ENCODE measurements at places on chromosomes 3 and 15. TPM values are rescaled to one million over a fixed set of nuclear protein-coding genes. Genes with fewer than 3 reads are reported as not detected.

- DNase-seq: no peak
- no peaks in the 10 kb centered on the region for H3K36me3 ChIP-seq
- no peak overlapping the region for H3K4me3 ChIP-seq
- H3K27ac ChIP-seq: no peak overlapping the region
- no peaks in the 10 kb centered on the region for H3K4me1 ChIP-seq
Measured at GRCh38 chr3:154801729-154802128, 278.4 kb upstream of the MME start.

- no peak for DNase-seq
- H3K27me3 ChIP-seq: no peaks in the 10 kb centered on the region
- H3K4me3 ChIP-seq: no peak overlapping the region
- H3K36me3 ChIP-seq: peaks cover 39% of the 10 kb centered on the region
- no peak overlapping the region for H3K27ac ChIP-seq
Measured at GRCh38 chr15:100650685-100651084, 48.3 kb downstream of the ASB7 start.

GRCh38 chr3:23874359-23875112 lies 42.3 kb downstream of the NKIRAS1 start:
- no peaks in the 10 kb centered on the region for H3K27me3 ChIP-seq
- peaks cover 11% of the 10 kb centered on the region for H3K36me3 ChIP-seq
- H3K4me3 ChIP-seq: no peak overlapping the region
- peaks cover 37% of the 10 kb centered on the region for H3K4me1 ChIP-seq
- no peak for DNase-seq

- DNase-seq: no peak
- no peak overlapping the region for H3K4me3 ChIP-seq
- H3K36me3 ChIP-seq: no peaks in the 10 kb centered on the region
- H3K27ac ChIP-seq: no peak overlapping the region
- H3K27me3 ChIP-seq: no peaks in the 10 kb centered on the region
Measured at GRCh38 chr3:59798372-59799086, 748.7 kb upstream of the CFAP20DC start.

- H3K27ac ChIP-seq: peak overlapping the region; percentile 59
- no peak for DNase-seq
- H3K4me3 ChIP-seq: no peak overlapping the region
- no peaks in the 10 kb centered on the region for H3K27me3 ChIP-seq
- H3K36me3 ChIP-seq: no peaks in the 10 kb centered on the region
Measured at GRCh38 chr15:31235311-31236183, 91.1 kb upstream of the KLF13 start.

- H3K36me3 ChIP-seq: peaks cover 6% of the 10 kb centered on the region
- no peaks in the 10 kb centered on the region for H3K27me3 ChIP-seq
- no peak overlapping the region for H3K4me3 ChIP-seq
Measured at GRCh38 chr3:143849854-143850549, 1.7 kb upstream of the SLC9A9 start.

- no peak overlapping the region for H3K27ac ChIP-seq
- H3K27me3 ChIP-seq: peaks cover 15% of the 10 kb centered on the region
- H3K4me1 ChIP-seq: no peaks in the 10 kb centered on the region
- H3K36me3 ChIP-seq: no peaks in the 10 kb centered on the region
- no peak overlapping the region for H3K4me3 ChIP-seq
Measured at GRCh38 chr15:48861813-48862431, 16.0 kb upstream of the EID1 start.

DNA sequence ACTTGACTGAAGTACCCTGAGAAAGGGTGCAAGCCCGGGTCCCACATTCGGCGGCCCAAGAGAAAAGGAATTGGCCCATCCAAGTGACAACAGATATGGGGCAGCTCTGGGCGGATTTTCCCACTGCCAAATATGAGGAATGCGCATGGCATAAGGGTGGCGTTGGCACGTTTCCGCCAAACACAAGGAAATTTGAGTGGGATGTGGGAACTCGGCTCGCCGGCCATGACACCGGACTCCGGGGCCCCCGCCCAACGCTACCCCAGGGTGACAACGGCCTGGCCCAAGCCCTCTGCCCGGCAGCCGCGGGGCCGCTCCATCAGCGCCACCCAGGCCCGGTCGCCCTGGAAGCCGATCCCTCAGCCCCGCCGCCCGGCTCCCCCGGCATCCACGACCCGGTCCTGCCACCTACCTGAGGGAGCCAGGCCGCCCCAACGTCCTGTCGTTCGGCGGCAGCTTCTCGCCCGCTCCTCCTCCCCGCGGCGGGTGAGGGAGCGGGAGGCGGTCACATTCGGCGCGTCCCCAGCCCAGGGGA lies 449 bp downstream of the RAF1 start:
- peak overlapping the region; percentile 98 for H3K4me3 ChIP-seq
- peaks cover 42% of the 10 kb centered on the region for H3K4me1 ChIP-seq
- peaks cover 18% of the 10 kb centered on the region for H3K36me3 ChIP-seq
- H3K27ac ChIP-seq: peak overlapping the region; percentile 98
- H3K27me3 ChIP-seq: no peaks in the 10 kb centered on the region

DNA sequence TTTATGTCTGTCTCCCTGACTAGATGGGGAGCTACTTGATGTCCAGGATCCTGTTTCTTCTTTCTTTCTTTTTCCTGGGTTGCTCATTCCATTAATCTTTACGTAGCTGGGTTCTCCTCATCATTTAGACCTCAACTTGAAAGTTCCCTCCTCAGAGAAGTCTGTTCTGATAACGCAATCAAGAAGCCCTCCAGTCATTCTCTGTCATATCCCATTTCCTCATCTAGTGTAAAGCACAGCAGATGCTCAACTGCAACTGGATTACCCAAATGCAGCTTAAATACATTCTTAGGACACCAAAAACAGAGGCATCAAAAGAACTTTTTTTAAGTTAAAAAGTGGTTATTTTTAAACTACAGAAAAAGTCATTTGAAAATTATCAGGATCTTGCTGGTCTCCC lies 51.7 kb upstream of the ST3GAL6 start:
- H3K27me3 ChIP-seq: no peaks in the 10 kb centered on the region
- no peaks in the 10 kb centered on the region for H3K36me3 ChIP-seq
- no peak for DNase-seq
- no peak overlapping the region for H3K4me3 ChIP-seq
- no peaks in the 10 kb centered on the region for H3K4me1 ChIP-seq

- no peak overlapping the region for H3K27ac ChIP-seq
- no peaks in the 10 kb centered on the region for H3K27me3 ChIP-seq
- no peaks in the 10 kb centered on the region for H3K4me1 ChIP-seq
- DNase-seq: no peak
- H3K4me3 ChIP-seq: no peak overlapping the region
- H3K36me3 ChIP-seq: no peaks in the 10 kb centered on the region
Measured at GRCh38 chr3:95151590-95151989, 1088.7 kb downstream of the NSUN3 start.

- H3K4me3 ChIP-seq: no peak overlapping the region
- H3K27me3 ChIP-seq: no peaks in the 10 kb centered on the region
- no peak for DNase-seq
- no peak overlapping the region for H3K27ac ChIP-seq
- H3K36me3 ChIP-seq: no peaks in the 10 kb centered on the region
- no peaks in the 10 kb centered on the region for H3K4me1 ChIP-seq
Measured at GRCh38 chr3:131091768-131092167, 65.1 kb downstream of the NEK11 start.

DNA sequence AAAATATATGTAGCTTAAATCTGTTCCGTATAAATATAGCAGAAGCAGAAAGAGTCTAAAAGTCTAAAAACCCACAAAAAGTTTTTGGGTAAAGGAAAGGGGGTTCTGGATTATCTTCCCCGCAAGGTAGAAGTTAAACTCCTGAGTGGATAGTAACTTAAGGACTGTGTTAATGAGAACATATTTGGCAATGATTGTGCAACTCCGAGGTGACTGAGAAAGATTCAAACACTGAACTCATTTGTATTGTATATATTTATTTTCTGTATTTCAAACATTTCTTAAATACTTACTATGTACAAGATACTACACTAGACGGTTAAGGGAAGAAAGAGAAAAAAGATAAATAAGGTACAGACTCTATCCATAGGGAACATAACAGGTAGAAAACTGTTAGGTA lies 72.7 kb upstream of the PPIB start:
- H3K27me3 ChIP-seq: no peaks in the 10 kb centered on the region
- no peak for DNase-seq
- no peak overlapping the region for H3K27ac ChIP-seq
- no peak overlapping the region for H3K4me3 ChIP-seq

- no peaks in the 10 kb centered on the region for H3K4me1 ChIP-seq
- no peak for DNase-seq
- H3K27me3 ChIP-seq: no peaks in the 10 kb centered on the region
- no peak overlapping the region for H3K4me3 ChIP-seq
- H3K27ac ChIP-seq: no peak overlapping the region
Measured at GRCh38 chr3:177905173-177906125, 630.8 kb upstream of the KCNMB2 start.

GRCh38 chr3:70999730-71000129 lies 583.8 kb downstream of the FOXP1 start:
- H3K27me3 ChIP-seq: no peaks in the 10 kb centered on the region
- peaks cover 91% of the 10 kb centered on the region for H3K36me3 ChIP-seq
- H3K4me3 ChIP-seq: no peak overlapping the region
- DNase-seq: no peak
- peak overlapping the region; percentile 50 for H3K27ac ChIP-seq

DNA sequence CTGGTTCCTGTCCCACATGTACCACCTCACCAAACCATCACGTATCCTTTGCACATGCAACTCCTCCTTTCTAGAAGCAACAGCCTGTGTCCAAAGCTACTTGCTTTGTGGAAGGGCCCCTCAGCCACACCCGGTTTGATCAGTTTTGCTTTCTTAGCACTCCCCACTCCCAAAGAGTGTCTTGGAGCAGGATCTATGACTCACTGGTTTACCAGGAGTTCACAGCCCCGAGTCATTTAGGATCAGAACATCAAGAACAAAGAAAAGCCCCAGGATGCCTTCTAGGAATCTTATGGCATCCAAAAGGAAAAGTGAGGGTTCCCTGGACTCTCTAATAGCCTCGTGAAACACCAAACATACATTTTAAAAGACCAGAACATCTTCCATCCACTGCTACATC lies 50.7 kb upstream of the IGF1R start:
- H3K4me1 ChIP-seq: peaks cover 10% of the 10 kb centered on the region
- no peak overlapping the region for H3K27ac ChIP-seq
- no peak overlapping the region for H3K4me3 ChIP-seq
- H3K27me3 ChIP-seq: peaks cover 4% of the 10 kb centered on the region

DNA sequence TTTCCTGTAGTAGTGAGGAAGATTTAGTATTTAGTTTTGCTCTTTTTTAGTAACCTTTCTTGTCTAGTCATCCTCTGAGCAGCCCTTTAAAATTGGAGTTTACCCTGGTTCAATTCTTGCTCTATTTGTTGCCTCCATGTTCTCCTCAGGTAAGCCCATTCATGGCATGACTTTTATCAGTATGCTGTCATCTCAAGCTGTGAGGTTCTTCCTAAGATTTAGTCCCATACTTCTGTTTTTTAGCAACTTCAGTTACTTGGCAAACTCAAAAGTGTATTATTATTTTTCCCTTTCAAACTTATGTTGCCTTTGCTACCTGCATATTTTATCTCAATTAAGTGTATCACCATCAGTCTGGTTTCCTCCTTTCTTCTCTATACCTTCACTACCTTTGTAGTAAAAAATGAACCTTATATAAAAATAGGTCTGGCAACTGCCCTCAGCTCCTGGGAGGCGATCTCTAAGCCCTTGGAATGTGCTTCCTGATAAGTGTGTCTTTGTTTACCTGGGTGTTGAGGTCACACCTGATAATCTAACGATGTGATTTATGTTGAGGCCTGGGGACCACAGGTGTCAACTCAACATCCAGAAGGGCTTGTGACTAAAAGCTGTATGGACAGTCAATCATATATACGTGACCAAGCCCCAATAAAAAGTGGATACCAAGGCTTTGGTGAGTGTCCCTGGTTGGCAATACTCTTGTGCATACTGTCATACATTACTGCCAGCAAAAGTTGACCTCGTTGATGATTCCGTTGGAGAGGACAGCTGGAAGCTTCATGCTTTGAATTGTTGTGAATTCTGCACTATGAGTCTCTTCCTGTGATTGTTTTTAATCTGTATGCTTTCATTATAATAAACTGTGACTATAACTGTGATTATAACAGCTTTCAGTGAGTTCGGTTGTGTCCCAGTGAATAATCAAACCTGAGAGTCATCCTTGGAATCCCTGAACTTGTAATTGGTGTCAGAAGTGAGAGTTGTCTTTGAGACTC lies 3.9 kb downstream of the NSUN3 start:
- H3K4me1 ChIP-seq: peaks cover 58% of the 10 kb centered on the region
- no peak for DNase-seq
- no peak overlapping the region for H3K4me3 ChIP-seq
- H3K36me3 ChIP-seq: peaks cover 51% of the 10 kb centered on the region
- no peak overlapping the region for H3K27ac ChIP-seq

DNA sequence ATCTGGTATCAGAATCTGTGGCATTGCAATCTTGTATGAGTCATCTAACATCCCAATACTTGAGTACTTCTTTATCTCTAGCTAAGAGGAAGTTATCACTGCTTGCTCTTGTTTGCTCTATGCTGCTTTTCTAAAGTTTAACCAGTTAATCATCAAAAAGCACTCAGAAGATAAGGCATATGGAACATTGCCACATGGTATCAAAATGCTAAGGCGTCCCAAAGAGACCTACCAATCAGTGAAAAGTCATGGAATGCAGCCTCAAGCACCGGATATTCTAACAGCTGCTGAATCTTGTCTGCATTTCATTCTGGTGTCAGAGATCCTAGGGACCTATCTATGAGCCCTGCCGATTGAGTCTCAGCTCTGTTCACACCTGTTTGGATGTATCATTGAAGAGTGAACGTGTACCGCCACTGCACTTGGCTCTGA lies 192.8 kb downstream of the ARPP21 start:
- no peak for DNase-seq
- no peaks in the 10 kb centered on the region for H3K36me3 ChIP-seq
- no peaks in the 10 kb centered on the region for H3K4me1 ChIP-seq
- no peak overlapping the region for H3K4me3 ChIP-seq
- no peaks in the 10 kb centered on the region for H3K27me3 ChIP-seq
- H3K27ac ChIP-seq: no peak overlapping the region

DNA sequence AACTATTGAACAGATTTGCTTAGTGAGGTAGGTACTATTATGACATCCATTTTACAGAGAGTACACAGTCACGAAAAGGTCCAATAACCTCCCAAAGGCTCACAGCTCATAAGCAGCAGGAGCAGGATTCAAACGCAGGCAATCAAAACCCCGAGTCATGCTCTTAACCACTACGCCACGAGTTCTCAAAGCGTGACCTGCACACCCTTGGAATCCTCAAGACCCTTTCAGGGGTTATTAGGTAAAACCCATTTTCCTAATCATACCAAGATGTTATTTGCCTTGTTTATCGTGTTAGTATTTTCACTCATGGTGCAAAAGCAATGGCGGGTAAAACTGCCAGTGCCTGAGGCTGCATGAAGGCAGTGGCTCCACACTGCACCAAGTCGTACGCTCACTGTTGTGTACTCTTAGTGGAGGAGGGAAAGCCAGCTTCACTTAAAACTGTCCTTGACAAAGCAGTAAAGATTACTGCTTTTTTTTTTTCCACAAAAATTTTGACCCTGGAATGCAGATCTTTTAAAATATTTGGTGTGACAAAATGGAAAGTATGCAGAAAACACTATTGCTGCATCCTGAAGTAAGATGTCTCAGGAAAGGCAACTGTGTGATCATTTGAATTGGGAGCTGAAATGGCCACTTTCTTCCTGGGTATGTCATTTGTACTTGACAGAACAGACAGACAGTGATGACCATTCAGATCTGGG lies 96.1 kb downstream of the IGF2BP2 start:
- no peak overlapping the region for H3K4me3 ChIP-seq
- no peak for DNase-seq
- H3K27ac ChIP-seq: no peak overlapping the region

GRCh38 chr3:185823078-185824044 lies 1.5 kb downstream of the IGF2BP2 start:
- no peaks in the 10 kb centered on the region for H3K36me3 ChIP-seq
- no peak overlapping the region for H3K27ac ChIP-seq
- peak; percentile 29 for DNase-seq
- H3K27me3 ChIP-seq: peaks cover 51% of the 10 kb centered on the region
- peaks cover 16% of the 10 kb centered on the region for H3K4me1 ChIP-seq

DHX30 gene
- 71.3 TPM for total RNA-seq

NDN gene
- 0.17 TPM for total RNA-seq

MAP1A gene
- 0.12 TPM for total RNA-seq

PROS1 gene
- not detected for total RNA-seq

DUOX1 gene
- total RNA-seq: 0.39 TPM

Measured in activated B cell treated with CpG ODN at 0.5 μM for 24 hours (primary cell).